ENCODE measurements at places on chromosomes 2 and 18.

- DNase-seq = no peak
Observed at GRCh38 chr2:233373316-233373715, 19.0 kb downstream of the DGKD start.

DNA sequence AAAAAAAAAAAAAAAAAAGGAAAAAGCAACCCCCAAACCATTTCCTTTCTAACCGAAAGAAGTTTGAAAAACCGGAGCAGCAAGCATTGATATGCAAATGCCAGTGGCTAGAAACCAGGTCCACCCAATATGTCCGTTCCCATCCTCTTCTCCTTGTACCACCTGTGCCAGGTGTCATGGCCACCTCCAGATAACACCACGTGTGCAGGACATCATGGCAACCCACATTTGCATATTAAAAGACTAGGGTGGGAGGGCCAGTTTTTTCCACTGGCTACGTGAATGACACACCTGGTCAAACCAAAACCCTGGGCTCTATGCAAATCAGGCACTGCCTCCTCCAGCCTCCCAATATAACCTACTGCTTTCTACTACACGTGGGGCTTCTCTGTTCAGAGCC, 303.3 kb upstream of the GULP1 start:
- DNase-seq = no peak

DNA sequence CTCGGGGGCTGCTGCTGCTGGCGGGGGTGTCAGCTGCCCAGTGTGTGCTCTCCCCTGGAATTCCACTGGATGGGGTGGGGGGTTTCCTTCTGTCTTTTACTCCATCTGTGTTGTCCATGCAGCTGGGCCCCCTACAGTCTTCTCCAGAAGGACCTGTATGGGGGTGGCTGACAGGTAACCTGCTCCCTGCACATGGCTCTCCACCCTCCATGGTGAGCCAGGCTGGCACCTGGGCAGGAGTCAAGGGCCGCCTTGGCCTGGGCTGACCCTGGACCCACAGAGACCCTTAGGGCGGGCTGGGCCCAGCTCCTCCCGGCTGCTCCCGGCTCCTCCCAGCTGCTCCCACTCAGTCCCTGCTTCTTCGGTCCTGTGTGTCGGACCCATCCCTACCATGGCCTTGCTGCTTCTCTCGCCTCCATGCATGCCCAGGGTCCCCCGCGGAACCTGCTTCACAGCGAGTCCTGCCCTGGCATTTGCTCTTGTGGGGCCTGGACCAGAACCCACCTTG, 15.0 kb downstream of the SNTG2 start:
- DNase-seq = no peak

DNA sequence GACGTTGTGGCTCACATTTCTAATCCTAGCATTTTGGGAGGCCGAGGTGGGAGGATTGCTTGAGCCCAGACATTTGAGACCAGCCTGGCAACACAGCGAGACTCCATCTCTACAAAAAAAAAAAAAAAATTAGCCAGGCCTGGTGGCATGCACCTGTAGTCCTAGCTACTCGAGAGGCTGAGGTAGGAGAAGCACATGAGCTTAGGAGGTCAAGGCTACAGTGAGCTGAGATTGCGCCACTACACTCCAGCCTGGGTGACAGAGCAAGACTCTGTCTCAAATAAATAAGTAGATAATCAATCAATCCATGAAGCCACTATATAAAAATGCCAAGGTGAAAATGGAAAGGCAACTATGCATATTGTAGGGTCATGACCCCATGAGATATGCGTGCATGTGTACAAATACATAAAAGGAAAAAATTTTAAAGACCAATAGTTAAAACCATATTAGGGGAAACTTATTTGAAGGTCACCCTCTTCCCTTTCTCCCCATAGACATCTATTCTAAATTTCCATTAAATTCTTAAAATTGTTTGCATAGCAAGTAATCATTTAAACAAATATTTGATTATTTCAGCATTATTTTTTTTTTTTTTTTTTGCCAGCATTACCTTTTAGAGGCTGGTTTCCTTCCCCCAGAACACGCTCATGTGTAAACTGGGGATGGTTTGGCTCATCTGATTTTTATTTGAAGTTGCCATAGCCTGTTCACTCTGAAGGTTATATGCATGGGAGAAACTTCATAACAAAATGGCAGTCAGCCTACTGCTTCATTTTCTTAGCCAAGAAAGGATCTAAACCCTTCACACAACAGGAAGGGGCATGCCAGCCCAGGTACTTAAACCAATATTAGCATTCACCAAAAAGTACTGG, 37.3 kb upstream of the TMEM247 start:
- DNase-seq = no peak

DNA sequence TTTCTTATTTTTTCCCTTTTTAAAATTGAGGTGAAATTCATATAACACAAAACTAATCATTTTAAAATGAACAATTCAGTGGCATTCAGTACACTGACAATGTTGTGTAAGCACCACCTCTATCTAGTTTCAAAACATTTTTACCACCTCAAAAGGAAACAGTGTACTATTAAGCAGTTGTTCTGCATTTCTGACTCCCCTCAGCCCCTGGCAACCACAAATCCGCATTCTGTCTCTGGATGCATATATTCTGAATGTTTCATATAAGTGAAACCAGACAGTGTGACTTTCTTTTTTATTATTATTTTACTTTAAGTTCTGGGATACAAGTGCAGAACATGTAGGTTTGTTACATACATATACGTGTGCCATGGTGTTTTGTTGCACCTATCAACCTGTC, 19.2 kb upstream of the TANK start:
- no peak for DNase-seq

- no peak for DNase-seq
Observed at GRCh38 chr18:23912356-23912755, 102.2 kb upstream of the TTC39C start.

- DNase-seq = no peak
Observed at GRCh38 chr18:37395631-37396030, 170.0 kb downstream of the CELF4 start.

GRCh38 chr2:45860136-45861121, 209.0 kb downstream of the PRKCE start:
- no peak for DNase-seq

- no peak for DNase-seq
Observed at GRCh38 chr18:79770826-79771225, 26.9 kb upstream of the KCNG2 start.

GRCh38 chr2:217106650-217107014, 246.8 kb upstream of the TNP1 start:
- DNase-seq = no peak

DNA sequence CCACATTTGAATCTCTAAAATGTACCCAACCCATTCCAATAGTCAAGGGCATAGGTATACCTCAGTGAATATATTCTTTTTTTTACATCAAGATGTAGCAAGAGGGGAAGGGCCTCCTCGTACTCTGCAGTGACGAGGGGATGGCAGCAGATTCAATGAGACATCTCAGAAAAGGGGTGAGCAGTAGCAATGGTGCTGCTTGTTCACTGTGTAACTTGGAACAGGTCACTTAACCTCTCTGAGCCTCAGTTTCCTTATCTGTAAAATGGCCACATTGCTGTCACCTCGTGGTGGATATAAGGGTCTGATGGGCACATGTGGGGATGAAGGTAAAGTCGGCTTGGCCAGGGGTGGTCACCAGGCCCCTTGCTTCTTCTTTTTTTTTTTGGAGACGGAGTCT, 221.6 kb downstream of the SEPTIN10 start:
- no peak for DNase-seq

DNA sequence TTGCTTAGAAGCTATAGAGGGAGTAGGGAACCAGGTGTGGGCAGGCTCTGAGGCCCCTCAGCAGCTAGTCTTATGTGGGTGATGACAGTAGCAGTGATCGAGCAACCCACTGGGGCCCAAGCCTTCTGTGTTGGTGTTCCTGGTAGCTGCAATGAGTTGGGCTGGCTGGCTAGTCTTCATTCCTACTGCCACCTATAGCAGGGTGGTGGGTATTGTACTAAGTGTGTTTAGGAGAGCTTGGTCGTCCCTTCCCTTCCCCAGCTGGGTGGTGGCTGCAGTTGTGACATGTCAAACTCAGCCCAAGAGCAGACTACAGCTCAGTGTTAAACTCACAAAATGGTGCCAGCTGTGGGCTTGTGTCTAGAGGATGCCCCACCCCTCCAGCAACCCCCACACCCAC, 486.1 kb upstream of the UBE2E3 start:
- no peak for DNase-seq

GRCh38 chr2:98937906-98938305, 1.9 kb upstream of the CRACDL start:
- DNase-seq = no peak

DNA sequence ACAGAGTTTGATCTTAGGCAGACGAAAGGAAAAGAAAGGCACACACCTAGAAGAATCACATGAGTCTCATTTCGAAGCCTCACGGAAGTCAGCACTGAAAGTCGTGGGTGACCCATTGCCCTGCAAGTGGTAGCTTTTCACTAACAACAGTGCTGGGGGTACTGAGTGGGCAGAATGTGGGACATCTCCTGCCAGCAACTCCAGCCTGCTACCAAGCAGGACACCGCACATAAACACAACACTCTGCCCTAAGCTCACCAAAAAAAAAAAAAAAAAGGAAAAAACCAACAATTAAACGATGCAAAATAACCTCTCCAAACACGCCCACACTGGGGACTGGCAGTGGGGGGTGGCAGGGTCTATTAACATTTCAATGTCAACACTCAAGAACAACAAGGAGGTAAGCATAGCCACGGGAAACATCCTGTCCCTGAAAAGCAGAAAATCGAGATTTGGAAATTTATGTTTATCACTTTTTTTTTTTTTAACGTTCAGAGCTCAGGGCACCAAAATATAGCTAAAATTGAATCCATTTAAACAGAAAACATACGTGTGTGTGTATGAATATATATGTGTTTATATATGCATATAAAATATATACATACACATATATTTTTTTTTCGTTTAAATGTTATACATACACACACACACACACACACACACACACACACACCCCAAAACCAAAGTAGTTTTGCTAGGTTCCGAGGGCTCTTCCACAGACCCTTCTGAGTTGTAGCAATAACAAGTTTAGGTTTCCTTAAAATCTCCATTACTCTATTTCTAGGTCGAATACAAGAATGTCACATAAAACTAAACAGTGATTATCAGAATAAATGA, 2.2 kb downstream of the INO80D start:
- DNase-seq = no peak

- no peak for DNase-seq
Observed at GRCh38 chr18:34971313-34971712, 69.9 kb upstream of the MAPRE2 start.

- DNase-seq = no peak
Observed at GRCh38 chr2:60450488-60450887, 103.0 kb downstream of the BCL11A start.

GRCh38 chr2:148273158-148273691, 252.3 kb downstream of the MBD5 start:
- no peak for DNase-seq

- no peak for DNase-seq
Observed at GRCh38 chr18:55301824-55302166, 286.2 kb downstream of the TCF4 start.

DNA sequence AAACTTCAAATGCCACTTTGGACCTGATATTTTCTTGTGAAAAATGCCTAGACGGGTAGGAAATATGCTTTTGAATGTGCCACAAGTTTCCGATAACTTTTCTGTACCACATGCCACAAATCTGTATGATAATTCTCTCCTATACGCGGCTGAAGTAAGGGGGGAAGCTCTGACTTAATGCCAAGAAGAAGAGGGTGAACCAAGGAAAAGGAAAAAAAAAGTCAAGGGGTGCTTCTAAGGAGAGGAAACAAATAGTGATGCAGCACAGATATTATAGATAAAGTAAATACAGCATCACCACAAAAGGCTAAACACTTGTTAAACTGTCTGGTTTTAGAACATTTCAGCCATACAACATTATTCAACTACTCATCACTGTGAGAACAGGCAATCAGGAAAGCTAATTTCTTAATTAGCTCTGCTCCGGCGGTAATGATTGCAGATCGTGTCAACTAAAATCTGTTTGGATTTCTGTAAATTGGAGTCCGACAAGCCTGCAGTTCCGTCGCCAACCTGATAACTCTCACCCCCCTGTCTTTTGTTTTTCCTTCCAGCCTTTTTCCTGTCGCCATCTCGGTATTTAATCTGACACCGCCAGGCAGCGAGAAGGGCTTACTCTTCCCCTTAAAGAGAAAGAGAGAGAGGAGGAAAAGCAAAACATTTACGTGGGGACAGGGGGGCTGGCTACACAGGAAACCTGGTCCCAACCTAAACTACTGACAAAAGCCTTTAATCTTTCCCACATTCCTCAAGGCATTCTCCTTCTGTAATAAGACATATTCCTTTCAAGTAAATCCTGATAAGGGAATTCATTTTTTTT, 67.5 kb downstream of the ZEB2 start:
- peak; percentile 53 for DNase-seq

DNA sequence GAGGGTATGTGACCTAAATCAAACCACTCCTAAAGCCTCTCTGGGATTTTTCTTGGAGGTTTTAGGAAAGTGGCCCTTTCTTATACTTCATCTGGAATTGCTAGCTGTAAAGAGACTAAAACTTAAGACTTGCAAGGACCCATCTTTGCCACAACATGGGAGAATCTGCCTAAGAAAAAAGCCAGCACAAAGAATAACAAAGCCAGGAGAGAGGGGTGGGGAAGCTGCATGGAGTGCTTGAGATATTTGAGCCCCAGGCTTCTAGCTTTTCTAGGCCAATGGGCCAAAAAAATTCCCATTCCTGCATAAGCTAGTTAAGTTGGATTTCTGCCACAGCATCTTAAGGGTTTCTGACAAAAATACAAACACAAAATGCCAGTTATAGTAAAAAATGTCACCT, 38.5 kb upstream of the LYPD6 start:
- DNase-seq = no peak

DNA sequence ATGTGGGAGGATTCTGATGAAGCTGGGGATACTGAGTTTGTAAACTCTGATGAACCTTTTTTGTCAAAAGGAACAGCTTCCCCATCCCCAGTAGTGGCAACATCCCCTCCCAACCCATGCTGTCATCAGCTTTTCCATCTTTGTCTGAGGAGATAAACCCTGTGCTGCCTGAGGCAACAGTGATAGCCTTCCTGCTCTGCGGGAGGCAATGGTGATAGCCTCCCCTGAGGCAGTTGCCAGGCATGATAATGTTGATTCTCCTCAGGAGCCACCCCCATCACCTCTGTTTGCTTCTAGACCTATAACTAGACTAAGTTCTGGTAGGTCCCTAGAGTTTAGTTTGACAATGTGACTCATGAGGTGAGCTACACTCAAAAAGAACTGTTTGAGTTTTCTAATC, 97.5 kb downstream of the ERBB4 start:
- DNase-seq = no peak

- no peak for DNase-seq
Observed at GRCh38 chr18:3485153-3486149, 35.5 kb downstream of the TGIF1 start.

- DNase-seq = no peak
Observed at GRCh38 chr2:24830786-24831185, 37.6 kb downstream of the CENPO start.

GRCh38 chr2:48600204-48600813, 17.3 kb upstream of the GTF2A1L start:
- peak; percentile 25 for DNase-seq

GRCh38 chr18:24862201-24862816, 401.9 kb downstream of the HRH4 start:
- no peak for DNase-seq

GRCh38 chr18:5463831-5464230, 80.0 kb downstream of the EPB41L3 start:
- no peak for DNase-seq

Measured in SK-N-DZ (cell line).